ENCODE measurements at places on chromosomes 5 and 9.

DNA sequence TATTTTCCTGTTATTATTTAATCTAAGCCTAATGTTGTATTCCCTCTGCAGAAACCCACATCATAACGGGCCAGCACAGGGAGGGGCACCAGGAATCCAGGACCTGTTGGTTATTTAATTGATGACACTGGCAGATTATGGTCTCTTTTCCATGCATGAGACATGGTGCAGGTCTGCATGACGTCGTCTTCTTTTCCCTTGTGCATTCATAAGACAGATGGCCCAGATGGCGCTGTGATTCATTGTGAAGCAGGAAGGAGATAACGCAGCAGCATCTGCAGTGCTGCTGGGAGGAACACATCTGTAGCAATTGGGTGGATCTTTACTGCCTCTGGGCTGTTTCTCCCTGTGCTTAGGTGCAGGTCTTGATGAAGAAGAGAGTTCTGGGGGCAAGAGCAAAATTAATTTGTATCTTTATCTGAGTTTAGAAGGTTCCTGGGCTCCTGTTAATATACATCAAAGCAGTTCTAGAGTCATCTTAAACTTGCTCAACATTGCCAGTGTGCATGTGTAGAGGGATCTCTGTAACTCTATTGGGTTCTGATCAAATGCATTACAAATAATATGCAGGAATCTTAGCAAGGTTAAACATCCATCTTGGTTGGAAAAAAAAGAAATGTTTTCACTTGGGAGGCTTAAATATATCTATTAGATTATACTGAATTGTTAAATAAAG lies 176.1 kb downstream of the PCSK1 start:
- no peak for DNase-seq

GRCh38 chr9:121699571-121700164 lies 48.2 kb downstream of the DAB2IP start:
- no peak for DNase-seq

DNA sequence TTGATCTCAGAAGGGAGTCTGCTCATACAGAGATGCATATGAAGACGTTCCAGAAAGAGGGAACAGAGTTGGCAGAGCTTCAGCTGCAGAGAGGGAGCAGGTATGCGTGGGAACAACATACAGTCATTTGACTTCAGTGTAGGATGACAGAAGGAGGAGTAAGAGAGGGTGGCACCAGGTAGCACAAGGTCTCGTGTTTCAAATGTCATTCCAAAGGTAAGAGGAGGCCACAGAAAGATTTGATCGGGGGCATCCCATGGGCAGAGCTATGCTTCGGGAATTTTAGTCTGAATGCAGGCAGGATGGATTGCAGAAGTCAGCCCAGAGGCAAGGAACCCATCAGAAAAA lies 367.1 kb downstream of the CDK5RAP2 start:
- DNase-seq: no peak

DNA sequence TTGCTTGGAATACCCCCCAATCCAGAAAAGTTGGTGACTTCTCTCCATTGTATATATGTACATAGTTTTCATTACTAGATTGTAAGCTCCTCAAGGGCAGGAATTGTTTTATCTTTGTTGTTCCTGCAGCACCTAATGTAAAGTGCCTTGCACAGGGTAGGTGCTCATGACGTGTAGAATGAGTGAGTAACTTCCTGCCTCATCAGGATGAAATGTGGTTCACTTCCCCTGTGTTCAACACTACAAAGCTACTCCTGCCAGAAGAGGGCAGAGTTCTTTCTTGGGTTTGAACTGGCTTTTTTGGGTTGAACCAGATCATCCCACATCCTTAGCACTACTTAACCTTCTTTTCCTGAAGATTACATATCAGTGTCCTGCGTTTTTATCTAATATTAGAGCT lies 23.9 kb downstream of the GTF3C4 start:
- DNase-seq: no peak

GRCh38 chr9:136545965-136546696 lies at the start of gene NOTCH1:
Gene NOTCH1, minus strand, starts transcription at chr9:136546048. Its CDS starts 262 bp downstream, at chr9:136545786.
- DNase-seq: peak; percentile 28

- no peak for DNase-seq
Measured at GRCh38 chr9:99430301-99430700, 208.2 kb downstream of the SEC61B start.

- no peak for DNase-seq
Measured at GRCh38 chr5:151434570-151435237, 12.7 kb upstream of the SLC36A1 start.

DNA sequence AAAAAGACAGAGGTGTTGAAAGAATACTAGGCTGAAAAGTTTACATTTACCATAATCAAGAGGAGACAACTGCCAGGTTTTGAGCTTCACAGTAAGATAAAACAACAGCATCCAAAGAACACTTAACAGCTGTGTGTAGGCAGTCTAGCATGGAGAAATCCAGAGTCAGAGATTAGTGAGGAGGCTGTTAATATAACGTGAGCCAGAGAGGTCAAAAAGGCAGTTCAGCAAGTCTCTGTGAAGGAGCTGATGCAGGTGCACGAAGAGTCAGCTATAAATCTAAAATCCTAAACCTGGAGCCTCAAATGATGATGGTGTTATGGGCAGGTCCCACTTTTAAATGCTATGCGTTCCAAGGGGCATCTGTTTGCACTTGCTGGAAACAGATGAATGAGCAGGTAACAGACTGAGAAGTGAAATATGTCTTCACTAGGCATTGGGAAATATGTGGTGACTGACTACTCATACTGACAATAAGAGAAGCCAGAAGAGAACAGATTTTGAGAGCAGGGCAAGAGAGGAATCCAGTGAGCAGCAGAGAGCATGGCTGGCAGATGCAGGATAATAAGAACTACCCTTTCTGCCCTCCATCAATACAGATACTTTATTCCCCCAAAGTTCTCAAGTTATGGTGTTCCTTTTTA lies 8.7 kb downstream of the APTX start:
- DNase-seq: no peak

DNA sequence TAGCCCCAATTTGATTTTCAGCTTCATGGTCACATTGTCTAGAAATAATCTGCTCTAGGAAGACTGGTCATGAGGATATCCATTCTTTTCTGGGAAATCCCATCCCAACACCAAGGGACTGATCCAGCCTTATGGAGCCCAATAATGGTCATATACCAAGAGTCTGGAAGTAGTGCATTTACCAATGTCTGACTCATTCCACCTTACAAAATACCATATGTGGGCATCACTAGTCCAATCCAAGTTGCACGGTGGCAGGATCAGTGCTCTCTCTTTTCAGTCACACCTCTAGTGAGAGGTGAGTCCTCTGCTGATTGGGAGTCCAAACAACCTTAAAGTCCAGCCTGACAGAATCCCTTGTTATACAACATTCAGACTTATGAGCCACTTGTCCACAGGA lies 73.7 kb downstream of the FEM1C start:
- no peak for DNase-seq

DNA sequence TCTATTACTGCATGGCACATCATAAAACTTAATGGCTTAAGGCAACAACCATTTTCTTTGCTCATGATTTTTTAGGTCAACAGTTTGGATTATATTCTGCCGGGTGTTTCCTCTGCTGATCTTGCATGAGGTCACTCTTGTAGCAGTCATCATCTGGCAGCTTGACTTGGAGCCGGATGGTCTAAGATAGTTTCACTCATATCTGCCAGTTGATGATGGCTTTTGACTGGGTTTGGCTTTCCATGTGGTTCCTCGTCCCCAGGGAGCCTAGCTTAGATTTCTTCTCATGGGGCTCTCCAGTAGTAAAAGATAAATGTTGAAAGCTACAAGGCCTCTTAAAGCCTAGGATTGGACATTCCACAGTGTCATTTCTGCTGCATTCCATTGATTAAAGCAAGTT lies 27.4 kb downstream of the LNPEP start:
- DNase-seq: no peak

- DNase-seq: no peak
Measured at GRCh38 chr9:78856781-78857180, 559.9 kb downstream of the PSAT1 start.

- DNase-seq: no peak
Measured at GRCh38 chr9:116280529-116280928, 126.9 kb downstream of the PAPPA start.

- DNase-seq: no peak
Measured at GRCh38 chr9:123425836-123426365, 69.9 kb downstream of the CRB2 start.

GRCh38 chr5:93008502-93009207 lies 572.4 kb downstream of the NR2F1-AS1 start:
- no peak for DNase-seq

DNA sequence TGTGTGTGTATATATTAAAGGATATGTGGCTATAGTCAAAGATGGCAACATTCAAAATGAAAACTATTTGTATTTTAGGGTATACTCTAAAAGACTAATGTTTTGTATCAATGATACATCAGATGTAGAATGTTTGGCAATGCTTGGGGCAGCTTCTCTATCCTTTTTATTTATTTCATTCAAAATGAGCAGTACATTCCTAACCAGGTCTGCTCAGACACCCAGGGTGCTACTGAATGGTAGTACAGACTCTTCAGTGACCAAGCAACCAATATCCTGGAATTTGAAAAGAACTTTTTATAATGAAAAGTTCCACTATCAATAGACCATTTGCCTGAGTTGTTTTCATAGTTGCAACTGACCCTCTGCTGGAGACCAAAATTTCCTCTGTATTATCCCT lies 23.9 kb downstream of the MEGF9 start:
- no peak for DNase-seq
